ENCODE measurements at places on chromosomes 13 and 19.
A peak's percentile ranks its signal among the peaks of the same experiment; 100 is the strongest.

GRCh38 chr13:60327511-60327910 is 69.5 kb upstream of the TDRD3 start:
- no peak for DNase-seq

- peak; percentile 75 for DNase-seq
These were observed 636.2 kb downstream of the DIAPH3 start for GRCh38 chr13:59527500-59527899.

DNA sequence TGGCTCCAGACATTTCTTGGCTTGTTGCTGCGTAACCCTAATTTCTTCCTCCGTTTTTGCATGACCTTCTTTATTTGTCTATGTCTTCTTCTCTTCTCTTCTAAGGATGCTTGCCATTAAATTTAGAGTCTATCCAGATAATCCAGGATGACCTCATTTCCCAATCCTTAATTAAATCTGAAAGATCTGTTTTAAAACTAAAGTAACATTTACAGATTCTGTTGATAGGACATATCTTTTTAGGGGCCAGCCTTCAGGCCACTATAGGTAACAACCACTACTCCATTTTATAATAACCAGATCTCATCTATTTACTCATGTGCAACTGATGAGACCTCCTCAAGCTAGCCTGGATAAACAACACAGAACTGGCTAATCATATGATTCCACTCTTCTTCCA is 490.5 kb upstream of the SLC10A2 start:
- no peak for DNase-seq

- DNase-seq = no peak
These were observed 12.9 kb downstream of the ADGRE5 start for GRCh38 chr19:14394167-14394566.

GRCh38 chr13:113802761-113803160 is 43.7 kb downstream of the TMEM255B start:
- DNase-seq = no peak

DNA sequence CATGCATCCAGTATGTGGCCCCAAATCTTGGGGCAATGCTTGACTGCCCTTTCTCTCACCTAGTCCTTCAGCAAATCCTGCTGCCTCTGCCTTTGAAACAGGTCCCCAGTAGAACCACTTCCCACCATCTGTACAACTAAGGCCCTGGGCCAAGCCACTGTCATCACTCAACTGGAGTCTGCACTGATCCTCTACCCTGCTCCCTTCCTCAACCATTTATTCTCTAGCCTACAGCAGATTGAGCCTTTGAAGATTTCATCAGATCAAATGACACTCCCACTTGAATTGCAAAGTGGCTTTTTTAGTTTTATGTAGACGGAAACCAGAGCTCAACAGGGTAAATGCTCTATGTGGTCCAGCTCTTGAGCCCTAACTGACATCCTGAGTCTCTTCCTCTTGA is 43.5 kb downstream of the ATP8A2 start:
- no peak for DNase-seq

GRCh38 chr19:4059891-4060620 is 6.6 kb downstream of the ZBTB7A start:
- peak; percentile 56 for DNase-seq

- DNase-seq = peak; percentile 86
These were observed 5.3 kb downstream of the SLC27A1 start for GRCh38 chr19:17475541-17476115.

DNA sequence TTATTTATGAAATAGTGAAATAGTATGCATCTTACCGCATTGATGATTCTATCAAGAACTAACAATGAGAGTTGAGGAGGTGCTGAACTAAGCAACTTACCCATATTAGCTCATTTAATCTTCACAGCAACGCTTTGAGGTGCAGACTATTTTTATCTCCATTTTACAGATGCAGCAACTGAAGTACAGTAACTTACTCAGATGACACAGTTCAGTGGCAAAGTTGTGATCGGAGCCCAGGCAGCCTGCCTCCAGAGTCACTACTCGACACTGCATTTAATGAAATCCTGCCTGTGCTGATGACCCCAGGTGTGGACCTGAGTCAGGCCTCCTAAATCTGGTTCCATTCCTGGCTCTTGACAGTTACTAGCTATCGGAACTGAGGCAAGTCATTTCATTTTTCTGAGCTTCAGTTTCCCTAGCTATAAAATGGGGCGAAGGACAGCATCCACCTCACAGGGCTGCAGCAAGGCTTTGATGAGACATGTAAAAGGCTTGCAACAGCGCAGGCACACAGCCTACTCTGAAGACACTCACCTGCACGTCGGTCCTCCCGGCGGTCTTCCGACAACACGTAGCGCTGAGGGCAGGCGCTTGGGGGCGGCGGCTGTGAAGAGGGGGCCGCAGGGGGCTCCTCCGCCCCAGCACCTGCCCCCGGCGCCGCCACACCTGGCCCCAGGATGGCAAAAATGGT is 1.5 kb downstream of the MYPOP start:
- DNase-seq = no peak

DNA sequence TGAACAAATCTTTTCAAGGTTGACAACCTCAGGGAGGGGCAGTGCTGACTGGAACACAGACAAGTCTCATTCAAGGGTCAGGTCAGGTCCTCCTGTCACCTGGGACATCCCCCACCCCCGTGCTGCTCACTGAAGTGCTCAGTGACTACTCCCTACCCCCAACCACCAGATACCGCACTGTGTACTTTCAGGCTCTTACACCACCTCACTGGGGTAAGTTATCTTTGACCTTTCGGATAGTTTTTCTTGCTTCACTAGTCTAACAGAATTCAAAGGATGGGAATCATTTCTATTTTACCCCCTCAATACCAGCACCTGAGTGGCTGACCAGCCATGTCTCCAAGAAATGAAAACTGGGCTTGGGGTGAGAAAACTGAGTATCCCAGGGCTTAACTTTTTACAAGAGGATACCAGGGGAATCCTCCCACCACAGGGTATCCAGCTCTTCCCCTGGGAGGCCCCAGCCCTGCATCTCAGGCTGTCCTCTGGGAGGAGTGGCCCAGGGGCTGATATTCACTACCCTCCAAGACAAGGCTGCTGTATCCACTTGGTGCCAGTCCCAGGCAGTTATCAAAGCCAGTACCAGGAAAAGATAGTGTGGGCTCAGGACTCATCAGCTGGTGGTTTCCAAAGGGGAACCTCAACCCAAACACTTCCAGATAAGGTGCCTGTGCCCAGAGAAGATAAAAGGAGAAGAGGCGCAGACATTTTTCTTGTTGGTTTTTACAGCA is 2.1 kb downstream of the ZNF563 start:
- no peak for DNase-seq

GRCh38 chr13:72586518-72586917 is 140.9 kb downstream of the MZT1 start:
- DNase-seq = no peak

DNA sequence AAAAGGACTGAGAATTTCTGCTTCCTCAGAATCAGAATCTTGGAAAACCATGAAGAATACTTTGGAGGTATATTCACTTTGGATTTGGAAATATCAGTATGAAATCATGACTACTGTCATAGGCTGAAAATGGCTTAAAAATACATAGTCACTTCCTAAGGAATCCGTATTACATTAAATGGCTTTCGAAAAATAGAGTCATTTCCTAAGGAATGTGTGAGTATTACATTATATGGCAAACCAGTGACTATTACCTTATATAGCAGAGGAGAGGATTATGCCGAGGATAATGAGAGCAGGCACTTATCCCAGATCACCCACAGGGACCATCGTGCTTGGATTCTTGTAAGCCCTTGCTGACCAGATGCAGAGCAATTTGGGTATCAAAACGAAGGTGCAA is 1471.8 kb downstream of the EFNB2 start:
- DNase-seq = no peak

DNA sequence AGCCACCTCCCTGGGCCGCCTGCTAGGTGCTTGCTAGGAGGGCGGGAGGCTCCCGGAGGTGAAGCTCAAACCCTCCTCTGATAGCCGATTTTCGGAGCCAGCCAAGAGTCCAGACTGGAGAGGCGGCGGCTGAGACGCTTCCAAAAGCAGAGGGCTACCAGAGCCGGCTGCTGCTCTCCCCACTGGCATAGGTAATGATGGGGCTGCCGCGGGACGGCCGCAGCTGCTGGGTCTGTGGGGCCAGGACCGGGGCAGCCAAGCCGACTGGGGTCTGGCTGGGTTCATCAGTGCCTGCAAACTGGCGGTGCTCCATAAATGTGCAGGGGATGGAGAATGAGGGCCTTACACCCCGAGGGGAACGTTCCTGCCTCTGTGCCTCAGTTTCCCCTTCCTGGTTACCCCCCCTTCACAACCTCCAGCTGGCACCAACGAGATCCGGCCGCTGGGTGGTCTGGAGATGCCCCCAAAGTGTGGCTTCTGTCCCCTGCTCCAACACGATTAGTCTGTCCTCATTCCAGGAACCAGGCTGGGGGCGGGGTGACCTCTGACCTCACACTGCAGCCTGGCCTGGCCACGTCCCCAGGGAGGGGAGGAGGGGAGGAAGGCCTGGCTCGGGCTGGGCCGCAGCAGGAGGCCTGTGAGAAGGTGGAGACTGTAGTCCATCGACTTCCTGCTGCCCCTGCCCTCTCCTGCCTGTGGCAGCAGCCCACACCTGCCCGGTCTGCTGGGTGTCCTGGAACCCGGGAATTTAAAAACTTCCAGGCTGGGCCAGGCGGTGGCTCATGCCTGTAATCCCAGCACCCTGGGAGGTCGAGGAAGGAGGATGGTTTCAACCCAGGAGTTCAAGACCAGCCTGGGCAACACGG is 3.8 kb upstream of the WDR18 start:
- peak; percentile 39 for DNase-seq

GRCh38 chr13:51802631-51803418 is 1.1 kb downstream of the DHRS12 start:
- no peak for DNase-seq

DNA sequence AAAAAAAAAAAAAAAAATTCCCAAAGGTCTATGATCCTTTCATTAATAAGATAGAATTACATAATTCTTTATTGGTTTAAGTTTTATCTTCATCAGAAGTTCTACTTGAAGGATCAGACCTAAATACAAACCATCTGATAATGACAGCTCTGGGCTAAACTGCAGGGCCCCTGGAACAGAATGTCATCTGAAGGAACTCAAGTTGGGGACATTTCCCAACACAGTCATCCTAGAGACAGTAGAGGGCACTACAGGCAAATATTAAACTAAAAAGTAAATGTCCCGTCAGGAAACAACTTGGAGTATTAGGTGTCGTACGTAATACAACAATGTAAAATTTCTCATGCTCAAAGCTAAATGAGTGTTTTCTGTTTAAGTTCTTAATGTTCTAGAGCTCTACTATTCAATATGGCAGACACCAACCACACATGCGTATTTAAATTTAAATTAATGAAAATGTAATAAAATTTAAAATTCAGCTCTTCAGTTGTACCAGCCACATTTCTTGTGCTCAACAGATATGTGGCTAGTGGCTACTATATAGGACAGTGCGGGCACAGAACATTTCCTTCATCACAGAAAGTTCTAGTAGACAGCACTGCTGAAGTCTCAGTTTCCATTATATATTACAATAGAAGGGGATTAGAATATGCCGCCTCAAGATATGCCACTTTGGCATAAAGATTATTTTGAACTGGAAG is 21.8 kb upstream of the NAXD start:
- peak; percentile 71 for DNase-seq

Data from inflammatory macrophage (primary cell).